ENCODE measurements at places on chromosomes 2 and 18.

- no peak for DNase-seq
Measured at GRCh38 chr2:113162173-113162572, 11.6 kb upstream of the PSD4 start.

GRCh38 chr2:26805241-26805676, 19.4 kb downstream of the CENPA start:
- DNase-seq, result no peak

DNA sequence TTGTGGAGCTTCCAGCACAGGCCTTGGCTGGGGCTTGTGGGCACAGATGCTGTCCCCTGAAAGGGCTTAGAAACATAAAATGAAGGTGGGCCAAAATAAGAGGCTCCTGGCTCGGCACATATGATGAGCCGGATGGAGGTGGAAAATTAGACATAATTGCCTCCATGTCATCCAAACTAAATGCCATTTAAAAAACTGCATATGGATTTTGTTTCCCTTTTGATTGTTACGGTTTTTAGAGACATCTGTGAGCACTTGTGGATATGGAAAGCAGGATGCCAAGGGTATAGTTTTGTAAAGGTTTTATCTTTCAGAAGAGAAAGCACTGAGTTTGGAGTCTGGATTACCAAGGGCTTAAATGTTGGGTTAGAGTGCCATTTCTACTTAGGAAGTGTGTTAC, 498.3 kb downstream of the RIT2 start:
- DNase-seq, result no peak

GRCh38 chr18:63788447-63789096, 13.4 kb downstream of the SERPINB7 start:
- DNase-seq, result no peak

DNA sequence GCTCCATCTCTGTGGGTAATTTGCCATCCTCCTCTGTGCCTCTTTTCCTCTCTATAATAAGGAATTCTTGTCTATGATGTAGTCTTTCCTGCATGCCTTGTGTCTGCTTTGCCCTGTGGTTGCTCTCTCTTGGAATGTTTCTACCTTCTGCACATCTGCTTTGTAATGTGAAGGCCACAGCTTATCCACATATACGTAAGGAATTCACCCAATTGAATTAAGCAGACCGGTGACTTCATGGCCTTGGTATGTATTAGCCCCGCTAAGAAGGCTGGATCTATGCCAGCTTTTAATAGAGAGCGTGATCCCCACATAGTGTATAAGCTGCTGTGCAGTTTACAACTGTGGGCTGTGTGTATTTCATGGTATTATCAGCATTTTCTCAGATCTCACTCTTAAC, 274.7 kb downstream of the RNF144A start:
- DNase-seq, result peak; percentile 17

GRCh38 chr2:60354713-60355112, 198.7 kb downstream of the BCL11A start:
- DNase-seq, result no peak

DNA sequence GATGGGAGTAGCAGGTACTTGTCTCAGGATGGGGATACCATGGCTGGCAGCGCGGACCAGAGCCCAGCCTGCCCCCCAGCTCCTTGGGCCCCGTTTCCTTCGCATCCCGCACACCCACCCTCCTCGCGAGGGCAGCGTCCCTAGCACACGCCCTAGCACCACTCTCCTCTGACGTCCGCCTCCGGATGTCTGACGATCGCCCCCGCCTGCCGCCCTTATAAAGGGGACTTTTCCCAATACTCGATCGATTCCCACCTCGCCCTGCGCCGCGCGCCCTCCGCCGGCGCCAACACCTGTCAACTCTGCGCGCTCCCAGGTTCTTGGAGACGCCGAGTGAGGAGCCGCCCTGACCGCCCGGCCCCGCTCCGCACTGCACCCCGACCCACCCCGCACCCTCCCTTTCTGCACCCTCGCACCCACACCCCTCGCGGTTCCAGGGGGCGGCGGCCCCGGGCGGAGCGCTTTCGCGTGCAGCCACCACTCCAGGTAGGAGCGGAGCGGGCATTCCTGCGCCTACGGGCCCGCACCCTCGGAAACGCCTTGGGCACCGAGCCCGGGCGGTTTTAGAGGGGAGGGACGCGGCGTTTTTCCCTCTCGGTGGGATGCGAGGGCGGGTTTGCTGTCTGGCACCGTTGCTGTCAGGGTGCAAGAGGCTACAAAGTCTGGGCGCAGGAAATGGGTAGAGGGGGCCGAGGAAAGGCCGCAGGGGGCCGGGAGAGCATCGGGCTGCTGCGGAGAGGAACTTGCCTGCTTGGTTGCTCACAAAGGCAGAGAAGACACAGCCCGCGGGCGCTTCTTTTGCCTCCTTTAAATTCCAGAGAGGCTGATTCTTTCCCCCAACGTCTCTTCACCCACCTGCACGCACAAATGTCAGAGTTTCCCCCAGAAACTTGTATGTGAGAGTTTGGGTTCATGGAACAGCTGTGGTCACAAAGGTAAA, at the start of gene SLC5A7:
Gene SLC5A7 (plus strand): TSS at position 247 of the 940 bp plus-strand sequence. CDS start 1,632 bp downstream, outside the sequence.
- peak; percentile 51 for DNase-seq

DNA sequence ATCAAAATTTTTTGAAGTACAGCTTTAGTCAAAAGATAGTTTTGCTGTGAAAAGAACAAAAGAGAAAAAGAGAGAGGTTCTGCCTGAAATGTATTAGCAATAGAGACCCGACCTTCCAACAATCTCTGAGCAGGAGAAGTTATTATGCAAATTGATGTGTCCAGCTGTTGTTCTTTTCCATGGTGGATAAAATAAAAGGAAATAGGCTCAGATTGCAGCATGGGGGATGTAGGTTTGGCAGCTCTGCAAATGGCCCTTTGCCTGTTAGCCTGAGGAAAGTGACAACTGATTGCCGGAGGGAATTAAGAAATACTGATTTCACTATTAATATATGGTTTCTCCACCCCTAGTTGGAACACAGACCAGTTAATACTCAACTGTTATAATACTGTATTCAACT, 1283.2 kb upstream of the NXPH2 start:
- no peak for DNase-seq

DNA sequence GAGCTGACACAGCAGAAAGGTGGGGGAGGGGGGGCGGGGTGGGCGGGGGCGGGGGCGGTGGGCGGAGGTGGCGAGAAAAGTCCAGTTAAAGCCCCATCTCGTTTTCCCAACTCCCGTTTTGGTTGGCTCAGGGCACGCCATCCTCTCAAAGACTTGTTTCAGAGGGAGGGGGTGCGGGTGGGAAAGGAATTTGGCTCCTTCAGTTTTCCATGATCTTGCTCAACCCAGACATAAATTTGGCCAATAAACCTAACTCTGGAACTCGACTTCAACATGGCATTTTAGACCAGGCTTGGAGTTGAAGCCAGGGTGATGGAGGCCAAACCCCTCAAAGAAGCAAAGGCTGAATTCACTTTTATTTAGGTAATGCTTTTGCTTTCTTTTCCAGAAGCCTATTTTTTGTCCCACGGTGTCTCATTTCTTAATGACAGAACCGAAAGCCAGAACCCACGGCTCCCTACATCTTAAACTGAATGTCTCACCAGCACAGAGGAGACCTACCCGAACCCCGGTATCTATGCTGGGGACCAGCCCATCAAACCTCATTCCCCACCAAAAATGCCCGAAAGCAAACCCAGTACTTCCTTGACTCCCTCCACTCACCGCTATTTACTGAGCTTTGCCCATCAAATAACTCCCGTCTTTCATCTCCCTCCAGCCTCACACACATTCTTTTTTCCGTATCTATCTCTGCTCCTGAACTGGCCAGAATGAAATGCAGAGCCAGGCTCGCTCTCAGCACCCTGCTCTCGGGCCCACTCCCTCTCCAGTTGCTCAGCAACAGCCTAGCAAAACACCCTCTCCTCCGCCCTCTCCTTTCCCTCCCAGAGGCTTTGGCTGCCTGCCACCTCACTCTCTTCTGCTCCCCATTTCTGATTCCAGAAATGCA, 4.3 kb downstream of the IGFBP5 start:
- DNase-seq, result peak; percentile 69

- DNase-seq, result no peak
Measured at GRCh38 chr2:207184768-207185167, 19.0 kb upstream of the KLF7 start.

DNA sequence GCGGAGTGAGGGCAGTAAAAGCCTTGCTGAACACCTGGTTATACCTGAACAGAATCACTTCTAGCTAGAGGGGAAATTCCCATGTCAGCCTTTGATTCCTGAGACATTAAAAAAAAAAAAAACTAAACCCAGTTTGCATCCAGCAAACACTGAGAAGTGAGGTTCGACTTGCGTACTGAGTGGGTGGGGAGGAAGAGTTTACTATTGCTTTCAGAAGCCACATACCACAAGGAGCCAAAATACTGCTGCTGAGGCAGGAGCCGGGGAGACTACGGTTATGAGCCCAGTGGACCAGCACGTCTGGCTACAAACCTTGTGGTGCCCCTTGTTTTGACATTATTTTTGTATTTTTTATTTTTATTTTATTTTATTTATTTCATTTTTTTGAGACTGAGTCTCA, 2.7 kb downstream of the COLEC11 start:
- DNase-seq, result no peak

- DNase-seq, result no peak
Measured at GRCh38 chr18:58491113-58491696, 137.7 kb downstream of the ALPK2 start.

GRCh38 chr2:129255610-129256313, 723.7 kb upstream of the RAB6C start:
- no peak for DNase-seq

DNA sequence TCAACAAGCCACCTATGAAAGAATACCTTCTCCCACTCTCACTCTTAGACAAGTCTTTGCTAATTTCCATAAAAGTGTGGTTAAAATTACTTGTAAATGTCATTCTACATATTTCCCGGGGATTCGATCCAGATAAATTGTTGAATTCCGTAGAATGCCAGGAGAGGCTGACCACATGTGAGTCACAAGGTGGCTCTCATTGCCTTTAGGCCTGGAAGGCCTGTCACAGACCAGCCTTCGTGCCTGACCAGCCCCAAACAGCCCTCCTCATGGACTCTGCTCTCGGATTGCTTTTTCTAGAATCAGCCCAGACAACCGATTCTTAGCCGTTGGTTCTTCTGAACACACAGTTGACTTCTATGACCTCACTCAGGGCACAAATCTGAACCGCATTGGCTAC, 86.0 kb downstream of the RTN4 start:
- no peak for DNase-seq

DNA sequence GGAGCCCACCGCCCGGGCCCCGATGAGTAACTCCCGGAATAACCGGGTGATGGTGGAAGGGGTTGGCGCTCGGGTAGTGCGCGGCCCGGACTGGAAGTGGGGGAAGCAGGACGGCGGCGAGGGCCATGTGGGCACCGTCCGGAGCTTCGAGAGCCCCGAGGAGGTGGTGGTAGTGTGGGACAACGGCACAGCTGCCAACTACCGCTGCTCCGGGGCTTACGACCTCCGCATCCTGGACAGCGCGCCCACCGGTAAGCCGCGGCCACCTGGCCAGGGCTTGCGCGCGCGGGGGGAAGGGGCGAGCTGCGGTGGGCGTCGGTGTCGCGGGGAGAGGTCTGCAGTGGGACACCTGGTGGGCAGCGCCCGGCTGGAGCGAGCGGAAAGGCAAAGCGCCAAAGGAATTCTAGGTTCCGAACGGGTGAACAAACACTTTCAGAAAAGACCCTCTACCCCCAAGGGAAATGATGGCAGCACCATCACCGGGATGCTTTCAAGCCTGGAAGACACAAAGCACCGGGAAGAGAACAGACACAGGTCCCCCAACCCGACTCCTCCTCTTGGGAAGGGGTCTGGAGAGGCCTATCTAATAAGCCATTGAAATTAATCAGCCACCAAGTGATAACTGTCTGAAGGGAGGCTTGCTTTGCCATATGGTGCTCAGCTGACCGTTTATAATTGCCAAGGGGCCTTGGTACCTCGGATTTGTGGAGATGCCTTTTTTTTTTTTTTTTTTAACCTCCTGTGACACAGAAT, 1.1 kb downstream of the MIB1 start:
- peak; percentile 16 for DNase-seq

DNA sequence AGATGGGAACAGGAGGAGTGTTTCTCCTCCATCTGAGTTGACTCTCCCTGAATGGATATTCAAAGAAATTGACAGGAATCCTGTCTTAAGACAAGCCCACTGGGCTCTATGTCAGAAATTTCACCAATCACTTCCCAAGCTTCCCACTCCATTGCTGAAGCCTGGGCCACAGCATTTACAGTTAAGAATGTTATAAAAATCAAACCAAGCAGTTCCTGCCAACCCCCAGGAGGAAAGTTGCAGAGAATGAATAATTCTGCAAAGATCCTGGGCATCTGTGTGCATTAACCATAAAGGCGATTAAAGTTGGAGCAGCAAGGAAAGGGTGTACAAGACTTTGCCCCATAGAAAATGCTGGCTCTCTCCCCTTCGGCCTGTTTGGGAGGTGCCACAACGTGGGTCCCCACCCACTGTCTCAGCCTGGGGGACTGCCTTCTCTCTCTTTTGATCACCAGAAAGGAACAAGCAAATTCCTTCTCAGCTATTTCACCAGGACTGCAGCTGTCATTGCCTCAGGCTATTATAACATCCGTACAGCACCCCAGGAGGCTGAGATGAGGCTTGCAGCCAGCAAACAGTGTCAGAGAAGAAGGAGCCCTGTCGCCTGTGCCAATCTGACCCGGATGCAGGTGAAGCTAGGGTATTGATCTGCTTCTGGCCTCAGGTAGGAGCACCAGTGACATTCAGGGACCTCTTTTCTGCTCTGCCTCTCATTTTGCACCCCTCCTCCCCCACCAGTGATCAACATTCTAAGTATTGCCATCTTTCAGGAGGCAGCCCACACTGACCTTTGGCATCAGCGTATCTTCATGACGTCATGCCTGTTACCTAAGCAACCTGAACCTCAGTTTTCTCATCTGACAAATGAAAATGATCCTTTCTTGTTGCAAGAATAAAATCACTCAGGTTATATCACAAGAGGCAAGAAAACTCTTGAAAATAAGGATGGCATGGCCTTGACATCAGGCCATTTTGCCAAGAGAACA, 219.0 kb downstream of the SH3BP4 start:
- peak; percentile 65 for DNase-seq

- DNase-seq, result no peak
Measured at GRCh38 chr2:43031471-43032212, 194.8 kb downstream of the ZFP36L2 start.

- DNase-seq, result peak; percentile 78
Measured at GRCh38 chr2:170235860-170236679, 58.1 kb downstream of the MYO3B start.

- DNase-seq, result no peak
Measured at GRCh38 chr18:46072959-46073358, 899 bp upstream of the PSTPIP2 start.

- DNase-seq, result no peak
Measured at GRCh38 chr18:22346401-22346952, 71.2 kb downstream of the CTAGE1 start.

- DNase-seq, result no peak
Measured at GRCh38 chr18:5618047-5618688, 74.4 kb upstream of the EPB41L3 start.

DNA sequence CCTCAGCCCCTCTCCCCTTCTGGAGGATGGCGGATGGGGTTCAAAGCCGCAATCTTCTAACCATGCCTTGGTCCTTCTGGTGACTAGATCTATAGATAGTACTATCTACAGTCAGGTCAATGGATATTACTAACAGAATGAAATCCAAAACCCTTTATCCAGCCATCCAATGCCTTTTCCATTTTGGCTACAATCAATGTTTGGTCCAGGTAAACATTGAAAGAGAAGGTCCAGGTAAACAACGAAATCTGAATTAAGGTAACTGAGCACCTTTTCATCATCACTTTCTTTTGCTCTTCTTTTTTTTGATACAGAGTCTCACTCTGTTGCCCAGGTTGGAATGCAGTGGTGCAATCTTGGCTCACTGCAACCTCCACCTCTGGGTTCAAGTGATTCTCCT, 9.7 kb downstream of the PPP4R3B start:
- no peak for DNase-seq

GRCh38 chr2:128619471-128620325, 301.0 kb upstream of the HS6ST1 start:
- no peak for DNase-seq

GRCh38 chr2:127239395-127239794, 19.3 kb upstream of the CYP27C1 start:
- DNase-seq, result no peak
